Left lung (tissue), 14 donors: ENCODE measurements at places on chromosomes 1 and 21. TPM values are rescaled to one million over a fixed set of nuclear protein-coding genes. Genes with fewer than 3 reads are reported as not detected.

DNA sequence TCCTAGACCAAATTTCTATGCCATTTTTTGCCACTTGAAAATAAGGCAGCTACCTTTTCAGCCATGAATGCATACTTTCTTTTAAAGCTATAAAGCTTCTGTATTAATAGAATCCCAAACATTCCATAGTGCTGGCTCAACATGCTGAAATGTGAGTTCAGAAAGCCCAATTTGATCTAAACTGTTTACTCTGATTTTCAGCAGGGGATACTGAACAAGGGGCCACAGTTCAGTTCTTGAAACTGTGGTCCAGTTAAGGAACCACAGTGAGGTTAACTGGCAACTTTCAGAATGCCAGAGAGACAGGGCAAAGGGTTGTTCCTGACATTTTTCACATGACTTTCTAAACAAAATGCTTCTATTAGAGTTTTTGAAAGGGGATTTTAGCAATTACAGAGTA lies 85.7 kb upstream of the COL11A1 start:
- H3K36me3 ChIP-seq = no peaks in the 10 kb centered on the region
- no peaks in the 10 kb centered on the region for H3K4me1 ChIP-seq
- H3K27me3 ChIP-seq = no peaks in the 10 kb centered on the region
- no peak for DNase-seq
- H3K27ac ChIP-seq = no peak overlapping the region

DNA sequence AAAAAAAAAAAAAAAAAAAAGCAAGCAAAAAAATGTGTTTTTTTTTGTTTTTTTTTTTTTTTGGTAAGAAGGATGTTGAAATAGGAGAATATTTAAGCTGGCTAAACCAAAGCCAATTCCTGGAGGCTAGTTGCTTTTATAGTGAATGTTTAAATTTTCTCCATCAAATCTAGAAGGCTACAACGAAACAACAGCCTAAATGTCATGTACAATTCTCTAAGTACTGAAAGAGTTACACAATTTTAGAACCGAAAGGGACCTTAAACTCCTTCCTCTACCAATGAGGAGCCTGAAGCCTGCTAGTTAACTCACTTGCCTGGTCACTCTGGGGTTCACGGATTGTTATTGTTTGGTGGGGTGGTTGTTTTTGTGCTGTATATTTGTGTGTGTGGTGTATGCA lies 3.5 kb downstream of the WLS start:
- H3K27me3 ChIP-seq = peaks cover 21% of the 10 kb centered on the region
- H3K4me3 ChIP-seq = no peak overlapping the region
- H3K27ac ChIP-seq = peak overlapping the region; percentile 20
- no peaks in the 10 kb centered on the region for H3K36me3 ChIP-seq

KCNJ6 gene
- total RNA-seq = 0.05 TPM

GPR3 gene
- 0.29 TPM for total RNA-seq

DNA sequence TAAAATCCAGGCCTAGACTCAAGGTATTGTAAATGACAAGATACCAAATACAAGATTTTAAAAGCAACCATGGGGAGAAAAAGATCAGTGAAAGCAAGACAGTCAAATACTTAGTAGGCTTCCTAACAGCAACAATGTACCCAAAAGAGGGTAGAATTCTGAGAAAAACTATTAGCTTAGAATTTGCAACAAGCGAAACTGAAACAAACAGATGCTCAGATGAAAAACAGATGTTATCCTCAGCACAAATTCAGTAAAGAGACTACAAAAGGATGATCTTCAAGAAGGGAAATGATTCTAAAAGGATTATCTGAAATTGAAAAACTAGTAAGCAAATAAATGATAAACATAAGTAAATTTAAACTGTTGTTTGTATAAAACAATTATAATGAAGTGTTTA lies 40.0 kb downstream of the PDC start:
- peak overlapping the region; percentile 15 for H3K27ac ChIP-seq
- no peaks in the 10 kb centered on the region for H3K27me3 ChIP-seq
- no peak overlapping the region for H3K4me3 ChIP-seq
- H3K4me1 ChIP-seq = no peaks in the 10 kb centered on the region
- H3K36me3 ChIP-seq = peaks cover 34% of the 10 kb centered on the region

TSPAN1 gene
- total RNA-seq = 32.3 TPM

DNA sequence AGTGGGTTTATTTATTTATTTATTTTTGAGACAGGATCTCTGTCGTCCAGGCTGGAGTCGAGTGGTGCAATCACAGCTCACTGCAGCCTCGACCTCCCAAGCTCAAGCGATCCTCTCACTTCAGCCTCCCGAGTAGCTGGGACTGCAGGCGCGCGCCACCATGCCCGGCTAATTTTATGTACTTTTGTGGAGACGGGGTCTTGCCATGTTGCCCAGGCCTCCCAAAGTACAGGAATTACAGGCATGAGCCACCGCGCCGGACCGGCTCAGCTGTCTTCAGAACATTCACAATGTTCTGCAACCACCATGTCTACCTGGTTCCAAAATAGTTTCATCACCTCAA lies 406 bp upstream of the DNAJC8 start:
- H3K27ac ChIP-seq = no peak overlapping the region
- peak overlapping the region; percentile 96 for H3K4me3 ChIP-seq
- peaks cover 19% of the 10 kb centered on the region for H3K36me3 ChIP-seq
- no peaks in the 10 kb centered on the region for H3K27me3 ChIP-seq

DNA sequence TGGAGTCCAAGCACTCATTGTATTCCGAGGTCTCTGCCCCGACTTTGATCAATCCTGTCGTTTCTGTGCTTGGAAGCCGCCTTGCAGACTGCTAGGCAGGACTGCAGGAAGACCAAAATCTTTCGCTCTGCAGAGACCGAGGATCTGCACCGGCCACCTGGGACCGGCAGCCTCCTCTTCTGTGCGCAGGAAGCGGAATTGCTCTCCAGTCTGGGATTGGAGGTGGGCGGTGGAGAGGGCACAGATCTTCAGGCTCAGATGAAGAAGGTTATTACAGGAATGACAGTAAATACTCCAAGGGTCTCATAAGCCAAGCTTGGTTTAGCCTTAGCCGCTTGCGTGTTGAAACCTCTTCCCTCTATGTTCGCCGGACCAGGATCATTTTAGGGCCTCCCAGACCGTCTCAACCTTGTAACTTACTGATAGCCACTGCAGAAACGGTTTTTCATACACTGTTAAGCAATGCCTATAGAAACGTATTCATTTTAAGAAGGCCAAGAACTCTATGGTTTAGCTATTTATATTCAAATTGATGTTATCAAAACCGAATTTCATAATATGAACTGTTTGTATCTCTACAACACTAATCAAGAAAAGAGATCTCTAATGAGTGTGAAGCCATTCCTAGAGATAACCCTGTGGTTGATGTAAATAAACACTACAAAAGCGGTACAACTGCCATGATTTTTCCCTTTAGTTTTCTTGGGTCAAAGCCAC lies 1.1 kb downstream of the MIA3 start:
- H3K36me3 ChIP-seq = peaks cover 7% of the 10 kb centered on the region
- no peak overlapping the region for H3K27ac ChIP-seq
- peaks cover 7% of the 10 kb centered on the region for H3K27me3 ChIP-seq
- H3K4me3 ChIP-seq = peak overlapping the region; percentile 94
- DNase-seq = peak; percentile 81

RFX5 gene
- total RNA-seq = 63.3 TPM

GRCh38 chr1:21012937-21013336 lies 163.8 kb downstream of the EIF4G3 start:
- H3K27ac ChIP-seq = no peak overlapping the region
- H3K27me3 ChIP-seq = no peaks in the 10 kb centered on the region
- no peaks in the 10 kb centered on the region for H3K4me1 ChIP-seq
- H3K4me3 ChIP-seq = no peak overlapping the region

DNA sequence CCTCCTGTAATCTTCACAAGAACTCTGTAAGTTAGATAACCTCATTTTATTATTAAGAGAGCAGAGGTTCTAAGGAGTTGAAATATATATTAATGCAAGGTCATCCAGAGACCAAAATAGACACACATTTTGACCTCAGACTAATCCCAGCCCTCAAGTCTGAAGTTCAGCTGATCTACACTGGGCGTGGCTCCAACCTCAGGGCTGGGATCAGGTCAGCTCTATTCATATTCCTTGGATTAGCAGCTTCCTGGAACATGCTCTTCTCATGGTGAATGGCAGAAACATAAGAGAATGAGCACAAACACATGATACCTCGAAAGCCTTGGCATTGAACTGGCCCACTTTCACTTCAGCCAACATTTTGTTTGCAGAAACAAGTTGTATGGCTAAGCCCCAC lies 200.8 kb upstream of the ST6GALNAC5 start:
- no peak overlapping the region for H3K4me3 ChIP-seq
- no peaks in the 10 kb centered on the region for H3K4me1 ChIP-seq
- H3K27ac ChIP-seq = no peak overlapping the region
- H3K27me3 ChIP-seq = no peaks in the 10 kb centered on the region

DNA sequence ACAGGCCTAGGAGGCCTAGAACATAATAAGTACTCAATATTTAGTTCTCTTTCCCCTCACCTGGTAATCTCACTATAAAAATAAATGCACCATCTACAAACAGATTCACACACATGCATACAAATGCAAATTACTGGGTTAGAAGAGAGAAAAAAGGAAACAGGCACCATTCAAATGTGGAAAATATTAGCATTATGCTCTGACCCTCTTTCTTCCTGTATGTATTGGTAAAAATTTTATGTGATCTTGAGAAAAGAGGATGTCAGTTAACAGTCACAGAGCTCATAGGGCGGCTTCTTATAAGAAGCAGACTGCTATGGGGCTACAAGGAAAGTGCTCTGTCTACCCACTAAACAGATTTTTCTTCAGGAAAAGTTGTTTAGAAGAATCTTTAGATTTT lies 565.4 kb downstream of the LMO4 start:
- H3K27me3 ChIP-seq = no peaks in the 10 kb centered on the region
- no peak for DNase-seq
- H3K4me3 ChIP-seq = no peak overlapping the region
- no peaks in the 10 kb centered on the region for H3K4me1 ChIP-seq
